Kidney epithelial cell (primary cell): ENCODE measurements at places on chromosomes 2 and 18. TPM values are rescaled to one million over a fixed set of nuclear protein-coding genes. Genes with fewer than 3 reads are reported as not detected.

GRCh38 chr2:45070113-45070652 lies 60.9 kb upstream of the SIX2 start:
- DNase-seq: no peak

DNA sequence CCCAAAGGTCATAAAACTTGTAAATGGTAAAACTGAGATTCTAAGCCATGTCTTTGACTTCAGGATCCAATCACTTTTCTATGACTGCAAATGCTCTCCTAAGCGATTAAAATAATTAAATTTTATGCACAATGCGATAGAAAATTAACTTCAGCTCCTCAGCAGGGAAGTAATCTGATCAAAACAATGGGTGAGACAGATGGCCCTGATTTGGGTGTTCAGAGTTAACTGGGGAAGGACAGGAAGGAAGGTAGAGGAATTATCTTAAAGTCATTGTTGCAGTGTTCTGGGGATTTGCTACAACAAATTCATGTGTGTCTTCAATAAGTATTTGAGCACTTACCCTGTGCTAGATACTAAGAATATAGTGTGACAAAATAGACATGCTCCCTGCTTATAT lies 446.0 kb upstream of the MEX3C start:
- no peak for DNase-seq

GRCh38 chr2:24086241-24086640 lies 1.6 kb upstream of the TP53I3 start:
- DNase-seq: no peak

- DNase-seq: peak; percentile 72
Measured at GRCh38 chr2:222982010-222982908, 69.7 kb upstream of the KCNE4 start.

DNA sequence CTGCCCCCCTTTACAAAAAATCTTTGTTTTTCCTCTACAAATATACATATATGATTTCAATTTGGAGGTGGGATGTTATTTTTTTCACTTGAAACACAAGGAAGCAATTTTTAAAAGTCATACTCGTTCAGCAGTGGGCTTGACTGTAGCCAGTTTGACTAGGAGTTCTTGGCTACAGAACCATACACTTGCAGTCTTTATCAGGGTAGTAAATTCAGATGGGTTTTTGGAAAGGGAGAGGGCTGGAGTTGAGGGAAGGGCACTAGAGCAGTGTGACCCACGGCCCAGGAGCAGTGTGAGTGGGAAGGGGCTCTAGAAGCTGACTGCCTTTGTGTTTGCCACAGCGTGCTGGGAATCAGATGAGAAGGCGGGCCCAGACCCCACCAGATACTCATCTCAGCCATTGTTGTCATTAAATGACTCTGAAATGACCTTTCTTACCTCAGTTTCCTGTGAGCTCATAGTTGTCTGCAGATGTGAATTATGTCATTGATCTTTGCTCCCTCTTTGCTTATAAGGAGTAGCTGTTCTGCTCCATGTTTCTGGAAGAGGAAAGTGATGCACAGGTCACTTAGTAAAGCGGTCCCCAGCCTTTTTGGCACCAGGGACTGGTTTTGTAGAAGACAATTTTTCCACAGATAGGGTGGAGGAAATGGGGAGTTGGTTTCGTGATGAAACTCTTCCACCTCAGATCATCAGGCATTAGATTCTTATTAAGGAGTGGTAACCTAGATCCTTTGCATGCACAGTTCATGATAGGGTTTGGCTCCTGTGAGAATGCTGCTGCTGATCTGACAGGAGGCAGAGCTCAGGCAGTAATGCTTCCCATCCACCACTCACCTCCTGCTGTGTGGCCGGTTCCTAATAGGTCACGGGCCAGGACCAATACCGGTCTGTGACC lies 116.8 kb downstream of the SPTBN1 start:
- DNase-seq: no peak

GRCh38 chr2:12001621-12002020 lies 255.2 kb downstream of the LPIN1 start:
- no peak for DNase-seq

DNA sequence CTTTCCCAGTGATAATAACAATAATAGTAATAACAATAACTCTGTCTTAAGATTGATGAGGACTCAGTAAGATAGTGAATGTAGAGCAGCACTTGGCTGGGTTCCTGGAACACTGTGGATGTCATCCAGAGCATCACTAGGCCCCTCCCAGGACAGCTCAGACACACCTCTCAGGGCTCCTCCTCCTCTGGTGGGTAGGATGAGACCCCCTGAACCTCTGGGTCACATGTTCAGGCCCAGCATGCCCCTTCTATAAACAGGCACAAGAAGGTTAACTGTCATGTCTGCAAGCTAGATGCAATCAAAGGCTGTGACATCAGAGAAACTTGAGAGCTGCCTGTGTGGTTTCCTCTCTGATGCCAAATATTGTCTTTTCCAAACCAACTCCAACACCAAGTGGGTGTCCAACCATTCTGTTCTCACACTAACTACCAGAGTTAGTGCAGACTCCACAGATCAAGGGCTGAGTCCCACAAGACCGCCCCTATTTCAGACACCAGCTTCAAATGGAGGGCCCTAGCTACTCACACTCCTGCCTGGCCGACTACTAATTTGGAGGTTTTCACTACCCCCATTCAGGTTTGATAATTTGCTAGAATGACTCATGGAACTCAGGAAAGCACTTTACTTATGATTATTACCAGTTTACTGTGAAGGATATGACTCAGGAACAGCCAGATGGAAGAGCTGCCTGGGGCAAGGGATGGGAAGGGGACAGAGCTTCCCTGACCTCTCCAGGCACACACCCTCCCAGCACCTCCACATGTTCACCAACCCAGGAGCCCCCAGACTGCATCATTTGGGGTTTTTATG lies 46.4 kb upstream of the BZW1 start:
- peak; percentile 82 for DNase-seq

GRCh38 chr18:63339920-63340484 lies 20.4 kb upstream of the BCL2 start:
- no peak for DNase-seq

GRCh38 chr18:60246606-60247005 lies 126.0 kb downstream of the MC4R start:
- DNase-seq: no peak

DNA sequence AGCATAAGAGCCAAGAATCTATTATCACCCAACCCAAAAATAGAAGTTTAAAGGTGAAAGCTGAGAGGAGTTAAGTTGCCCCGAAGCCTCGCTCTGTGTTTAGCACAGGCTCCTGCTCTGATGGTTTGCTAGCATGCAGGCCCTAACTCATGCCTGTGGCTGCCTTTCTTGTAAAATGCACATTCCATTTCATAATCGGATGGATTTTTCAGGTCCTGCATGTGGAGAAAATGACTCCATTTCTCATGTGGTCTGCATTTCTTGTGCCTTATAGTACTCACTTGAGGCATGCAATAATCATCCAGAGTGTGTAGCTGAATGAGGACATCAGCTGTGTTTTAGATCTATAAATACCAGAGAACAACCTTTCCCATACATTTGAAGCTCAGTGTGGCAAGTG lies 381.8 kb downstream of the CPS1 start:
- DNase-seq: no peak

DNA sequence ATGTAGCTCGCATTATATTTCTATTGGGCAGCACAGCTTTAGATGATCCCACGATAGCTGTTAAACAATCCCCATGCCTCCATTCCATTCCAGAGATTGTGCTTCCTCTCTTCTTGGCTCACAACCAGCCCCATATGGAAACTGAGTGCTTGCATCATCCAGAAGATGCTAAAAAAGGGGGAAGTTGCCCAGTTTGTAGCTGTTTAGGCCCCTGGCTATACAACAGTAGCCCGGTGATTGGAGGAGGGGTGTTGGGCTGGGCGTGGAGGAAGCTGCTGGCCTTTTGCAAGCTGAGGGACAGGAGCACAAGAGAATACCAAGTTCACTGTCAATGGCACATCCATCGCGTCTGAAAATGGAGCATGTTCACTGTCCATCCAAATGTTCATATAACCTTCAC lies 360.2 kb downstream of the ALK start:
- DNase-seq: no peak

DNA sequence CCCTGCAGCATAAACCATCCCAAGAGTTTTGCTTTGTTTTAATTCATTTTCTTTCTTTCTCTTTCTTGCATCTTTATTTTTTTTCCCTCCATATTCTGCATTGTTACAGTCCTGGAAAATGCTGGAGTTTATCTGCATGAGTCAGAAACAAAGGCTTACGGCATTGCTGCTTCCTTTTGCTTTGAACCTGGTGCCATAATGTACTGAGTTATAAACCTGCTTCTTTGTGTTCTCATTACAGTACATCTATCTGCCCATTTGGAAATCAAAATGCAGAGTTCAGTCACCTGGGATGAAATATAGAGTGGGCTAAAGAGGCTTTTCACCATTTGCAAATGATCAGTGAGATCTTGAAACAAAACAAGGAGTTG lies 1009.2 kb upstream of the FANCL start:
- peak; percentile 2 for DNase-seq

DNA sequence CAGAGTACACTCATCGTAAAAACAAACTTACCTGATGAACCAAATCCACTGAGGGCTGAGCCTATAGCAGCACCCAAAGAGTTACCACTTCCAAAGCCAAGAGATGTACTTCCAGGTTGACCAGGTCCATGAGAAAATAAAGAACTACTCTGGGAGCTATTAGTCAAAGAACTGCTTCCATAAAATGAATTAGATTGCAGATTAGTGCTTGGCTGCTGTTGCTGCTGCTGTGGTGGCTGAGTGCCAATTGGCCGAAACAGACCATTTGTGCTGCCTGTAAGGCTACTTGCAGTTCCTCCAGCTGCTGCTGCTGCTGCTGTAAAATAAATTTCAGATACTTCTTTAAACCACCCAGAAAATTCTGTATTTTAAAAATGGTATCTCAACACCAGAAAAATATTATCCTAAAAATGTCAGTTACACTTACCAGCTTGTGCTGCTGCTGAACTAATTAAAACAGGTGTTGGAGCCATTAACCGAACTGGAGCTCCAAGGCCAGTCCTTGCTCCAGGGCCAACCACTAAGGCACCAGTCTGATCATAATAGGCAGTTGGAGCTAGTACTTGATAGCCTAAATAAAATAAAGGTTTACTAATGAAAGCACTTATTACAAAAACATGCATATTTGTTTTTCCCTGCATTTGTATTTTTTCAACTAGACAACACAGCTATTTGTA lies 58.1 kb upstream of the SDC1 start:
- no peak for DNase-seq

GRCh38 chr2:220033546-220033945 lies 406.1 kb downstream of the SLC4A3 start:
- no peak for DNase-seq

- DNase-seq: no peak
Measured at GRCh38 chr2:238003234-238004031, 36.6 kb downstream of the UBE2F start.

GRCh38 chr18:907885-908757 lies 3.5 kb downstream of the ADCYAP1 start:
- no peak for DNase-seq

- no peak for DNase-seq
Measured at GRCh38 chr18:61948846-61949438, 56.1 kb upstream of the RNF152 start.

GRCh38 chr2:205837663-205838062 lies 155.4 kb downstream of the NRP2 start:
- DNase-seq: no peak

GRCh38 chr2:221677688-221678087 lies 105.6 kb upstream of the EPHA4 start:
- no peak for DNase-seq

DNA sequence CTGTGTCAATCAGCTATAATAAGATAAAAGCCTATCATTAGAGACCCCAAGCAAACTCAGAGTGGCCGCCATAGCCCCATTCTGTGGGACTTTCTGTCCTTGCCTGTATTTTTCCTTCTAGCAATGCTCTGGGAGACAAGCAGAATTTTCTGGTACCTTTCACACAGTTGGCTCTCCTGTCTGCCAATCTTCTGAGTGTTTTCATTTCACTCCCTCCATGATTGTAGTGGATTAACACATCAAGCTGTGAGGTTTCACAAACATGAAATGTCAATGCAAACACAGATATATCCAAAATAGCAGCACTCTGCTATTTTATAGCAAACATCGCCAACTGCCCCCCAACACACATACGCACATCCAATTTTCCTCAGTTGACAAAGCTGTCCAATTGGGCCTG lies 64.9 kb downstream of the C1D start:
- no peak for DNase-seq

DNA sequence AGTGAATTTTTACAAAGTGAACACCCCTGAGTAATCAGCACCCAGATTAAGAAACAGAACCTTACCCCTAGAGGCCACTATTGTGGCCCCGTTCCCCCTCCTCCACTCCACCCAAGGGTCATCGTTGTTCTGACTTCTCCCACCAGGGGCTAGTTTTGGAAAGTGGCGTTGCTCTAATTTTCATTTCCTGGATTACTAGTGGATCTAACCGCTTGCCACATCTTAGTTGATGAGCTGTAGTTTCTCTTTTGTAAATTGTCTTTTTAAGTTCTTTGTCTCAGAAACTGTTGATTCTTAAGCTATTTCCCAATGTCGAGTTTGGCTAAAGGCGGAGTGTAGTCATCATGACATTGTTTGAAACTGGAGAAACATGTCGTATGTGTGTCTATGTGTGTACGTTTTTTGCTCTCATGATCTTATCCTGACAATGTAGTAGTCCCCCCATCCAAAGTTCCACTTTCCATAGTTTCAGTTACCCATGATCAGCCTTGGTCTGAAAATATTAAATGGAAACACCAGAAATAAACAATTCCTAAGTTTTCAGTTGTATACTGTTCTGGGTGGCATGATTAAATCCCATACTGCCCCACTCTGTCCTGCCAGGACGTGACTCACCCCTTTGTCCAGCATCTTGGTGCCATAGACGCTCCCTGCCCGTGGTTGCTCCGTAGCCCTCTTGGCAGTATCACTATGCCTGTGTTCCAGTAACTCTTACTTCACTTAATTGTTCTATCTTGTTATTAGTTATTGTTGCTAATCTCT lies 71.0 kb upstream of the SP3 start:
- DNase-seq: no peak

Gene TANC1
- total RNA-seq: 18.5 and 21.3 TPM in 2 replicates

Gene TMEM37
- 1.2 TPM in 1 of 2 replicates, not detected in the other for total RNA-seq

Gene KRTCAP3
- total RNA-seq: 8.1 and 10.0 TPM in 2 replicates

Gene CHRNA1
- total RNA-seq: 0.34 TPM in 1 of 2 replicates, not detected in the other

Gene HMSD
- total RNA-seq: not detected in 2 replicates
